ENCODE measurements at places on chromosomes 13 and 19. TPM values are rescaled to one million over a fixed set of nuclear protein-coding genes. Genes with fewer than 3 reads are reported as not detected.
A peak's percentile ranks its signal among the peaks of the same experiment; 100 is the strongest.

DNA sequence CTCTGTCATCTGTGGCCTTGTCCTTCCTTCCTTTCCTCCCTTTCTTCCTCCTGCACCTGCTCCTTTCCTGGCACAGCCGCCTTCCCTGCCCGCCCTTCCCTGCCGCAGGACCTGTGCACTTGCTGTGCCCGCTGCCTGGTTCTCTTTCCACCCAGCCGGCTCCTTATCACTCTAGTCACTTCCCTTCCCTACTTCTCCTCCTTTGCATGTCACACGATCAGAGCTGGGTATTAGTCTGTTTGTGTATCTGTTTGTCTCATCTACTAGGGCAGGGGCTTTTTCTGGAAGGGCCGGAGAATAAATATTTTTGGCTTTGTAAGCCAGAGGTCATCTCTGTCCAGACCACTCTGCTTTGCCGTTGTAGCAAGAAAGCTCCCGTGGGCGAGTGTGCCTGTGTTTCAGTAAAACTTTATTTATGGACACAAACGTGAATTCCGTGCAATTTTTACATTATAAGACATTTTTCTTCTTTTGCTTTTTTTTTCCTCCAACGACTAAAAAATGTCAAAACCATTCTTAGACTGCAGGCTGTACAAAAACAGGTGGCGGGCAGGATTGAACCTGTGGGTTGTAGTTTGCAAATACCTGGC lies 6.1 kb downstream of the KDM4B start:
- no peak for DNase-seq

- no peak for DNase-seq
Observed at GRCh38 chr19:39427707-39428106, 8.0 kb downstream of the RPS16 start.

GRCh38 chr13:50685956-50686355 lies 157.5 kb downstream of the DLEU7 start:
- no peak for DNase-seq

DNA sequence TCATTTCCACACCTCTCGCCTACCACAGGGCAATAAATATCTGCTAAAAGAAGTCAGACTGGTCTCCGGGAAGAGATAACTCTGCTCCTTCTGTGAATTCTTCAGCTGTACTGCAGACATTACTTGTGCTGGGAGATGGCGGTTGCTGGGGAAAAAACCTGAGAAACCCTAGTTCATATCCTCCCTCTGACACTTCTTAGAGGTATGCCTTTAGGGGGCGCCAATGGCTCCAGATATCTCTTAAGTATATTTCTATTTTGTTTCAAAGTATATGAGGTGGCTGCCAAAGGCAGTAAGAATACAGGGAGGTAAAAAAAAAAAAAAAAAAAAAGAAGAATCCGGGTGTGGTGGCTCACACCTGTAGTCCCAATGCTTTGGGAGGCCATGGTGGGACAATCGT lies 175.2 kb downstream of the PAN3 start:
- peak; percentile 53 for DNase-seq

DNA sequence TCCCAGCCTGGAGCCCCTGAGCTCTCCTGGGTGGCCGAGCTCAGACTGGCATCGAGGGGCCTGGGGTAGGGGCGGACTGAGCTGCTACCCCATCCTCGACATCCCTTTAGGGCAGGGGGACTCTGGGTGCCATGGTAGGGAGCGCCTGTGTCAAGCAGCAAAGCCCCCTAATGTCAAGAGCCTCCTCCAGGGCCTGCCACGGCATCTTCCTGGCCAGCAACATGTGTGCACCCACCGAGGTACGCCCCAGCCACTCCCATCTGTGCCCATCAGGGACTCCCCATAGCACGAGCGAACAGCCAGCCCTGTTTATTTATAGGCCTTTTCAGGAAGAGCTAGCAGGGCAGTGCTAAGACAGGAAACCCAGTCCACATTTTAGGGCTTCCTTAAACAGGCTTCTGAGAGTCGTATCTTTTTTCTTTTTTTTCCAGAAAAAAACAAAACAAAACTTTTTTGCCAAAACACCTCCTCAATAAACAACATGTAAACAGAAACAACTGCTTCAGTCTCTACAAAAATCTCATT lies 14.3 kb downstream of the LRP3 start:
- no peak for DNase-seq

GRCh38 chr19:50320596-50320995 lies 8.6 kb downstream of the KCNC3 start:
- no peak for DNase-seq

DNA sequence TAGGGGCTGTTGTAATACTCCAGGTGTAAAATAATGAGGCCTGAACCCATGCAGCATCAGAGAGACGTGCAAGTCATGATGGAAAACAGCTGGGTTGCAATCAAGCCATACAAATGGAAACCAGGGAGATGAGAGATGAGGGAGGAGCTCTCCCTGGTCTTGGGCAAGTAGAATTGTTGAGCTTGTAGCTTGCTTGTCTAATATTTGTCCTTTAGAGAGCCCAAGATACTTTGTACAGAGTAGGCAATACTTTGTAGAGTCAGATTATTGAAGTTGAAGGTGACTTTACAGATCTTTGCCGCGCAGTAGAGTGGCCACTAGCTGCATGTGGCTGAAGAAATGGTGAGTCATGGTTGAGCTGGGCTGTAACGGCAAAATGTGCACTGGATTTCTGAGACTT lies 8.3 kb downstream of the ATP8A2 start:
- DNase-seq, result no peak

GRCh38 chr19:1373534-1374249 lies 10.0 kb upstream of the NDUFS7 start:
- DNase-seq, result no peak

GRCh38 chr19:55467236-55468053 lies 2.9 kb upstream of the C19orf85 start:
- no peak for DNase-seq

- no peak for DNase-seq
Observed at GRCh38 chr19:45553464-45553863, 31.1 kb downstream of the OPA3 start.

DNA sequence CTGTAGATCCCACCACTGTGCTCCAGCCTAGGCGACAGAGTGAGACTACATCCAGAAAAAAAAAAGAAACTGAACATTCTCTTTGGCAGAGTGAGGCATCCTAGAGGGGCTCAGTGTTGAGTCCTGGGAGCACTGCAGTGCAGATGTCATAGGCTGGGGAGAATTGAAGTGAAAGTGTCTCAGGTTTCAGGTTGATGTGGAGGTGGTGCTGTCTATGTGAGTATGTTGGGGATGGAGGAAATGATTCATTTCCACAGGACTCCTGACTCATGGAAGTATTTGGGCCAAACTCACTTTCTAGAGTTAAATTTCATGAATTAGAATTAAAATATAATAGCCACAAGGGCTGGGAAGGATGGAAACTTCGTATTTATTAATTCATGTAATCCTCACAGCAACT lies 134.4 kb upstream of the TSC22D1 start:
- DNase-seq, result peak; percentile 79

DNA sequence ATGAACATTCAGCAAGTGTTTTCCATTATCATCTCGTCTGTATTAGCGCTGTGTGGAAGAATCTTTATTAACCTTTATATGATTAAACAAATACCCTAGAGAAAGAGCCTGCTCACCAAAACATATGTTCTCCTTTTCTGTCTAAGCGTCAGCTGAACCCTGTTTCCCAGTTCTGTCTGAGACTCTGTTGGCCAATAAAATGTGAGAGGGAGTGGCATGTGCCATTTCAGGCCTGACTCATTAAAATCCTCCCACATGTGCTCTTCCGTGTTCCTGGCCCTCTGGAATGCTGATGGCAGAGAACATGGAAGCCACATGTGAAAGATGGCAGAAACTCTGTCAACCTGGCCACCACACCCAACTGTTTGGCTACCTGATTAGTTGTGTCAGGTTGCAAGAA lies 181.9 kb upstream of the EDNRB start:
- DNase-seq, result no peak

GRCh38 chr19:31046024-31046423 lies 303.2 kb downstream of the TSHZ3 start:
- DNase-seq, result no peak

GRCh38 chr13:114152831-114153371 lies 20.5 kb upstream of the RASA3 start:
- no peak for DNase-seq

DNA sequence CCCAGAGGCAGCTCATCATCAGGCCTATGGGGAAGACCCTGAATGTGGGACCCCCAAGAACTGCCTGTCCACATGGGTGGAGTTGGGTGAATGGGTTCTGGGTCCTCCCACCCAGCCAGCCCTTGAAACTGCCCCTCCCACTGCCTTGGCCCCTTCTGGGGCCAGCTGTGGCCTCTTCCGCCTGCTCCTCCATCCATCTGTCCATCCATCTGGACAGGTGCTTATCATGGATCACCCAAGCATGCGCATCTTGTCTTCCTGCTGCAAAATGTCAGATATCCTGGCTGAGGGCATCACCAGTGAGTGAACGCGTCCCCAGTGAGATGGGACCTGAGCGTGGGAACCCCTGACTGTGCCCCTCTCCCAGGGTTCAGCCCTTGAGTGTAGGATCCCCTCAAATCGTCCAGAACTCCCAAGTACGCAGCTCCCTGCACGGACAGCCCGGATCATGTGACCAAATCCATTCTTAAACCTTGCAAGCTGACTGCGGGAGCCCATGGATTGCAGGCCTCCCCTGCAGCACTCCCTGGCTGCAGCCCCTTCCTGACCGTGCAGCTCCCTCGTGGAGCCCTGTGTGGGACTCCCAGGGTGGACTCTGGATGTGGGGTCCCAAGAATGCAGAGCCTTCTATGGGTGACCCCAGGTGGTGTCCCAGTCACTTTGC lies 2.0 kb downstream of the STXBP2 start:
- no peak for DNase-seq

GRCh38 chr19:54333586-54334298 lies 5.2 kb downstream of the LILRA4 start:
- no peak for DNase-seq

- DNase-seq, result no peak
Observed at GRCh38 chr19:39126312-39127187, 964 bp downstream of the PAK4 start.

- no peak for DNase-seq
Observed at GRCh38 chr13:98429977-98430736, 146.8 kb downstream of the STK24 start.

GRCh38 chr19:19744641-19745040 lies 11.7 kb upstream of the ZNF14 start:
- DNase-seq, result no peak

CLEC11A gene
- 4.0 TPM for total RNA-seq

TMEM150B gene
- not detected for total RNA-seq

FBXO27 gene
- total RNA-seq, result 1.5 TPM

B3GNT3 gene
- not detected for total RNA-seq

MYO9B gene
- 55.4 TPM for total RNA-seq

TJP3 gene
- not detected for total RNA-seq

GSX1 gene
- total RNA-seq, result not detected

MEF2B gene
- 0.13 TPM for total RNA-seq

SUGP1 gene
- 28.7 TPM for total RNA-seq

All from pulmonary artery endothelial cell (primary cell).